ENCODE measurements at places on chromosomes 16 and 17.

GRCh38 chr17:77137111-77137510 lies 3.7 kb upstream of the SEC14L1 start:
- no peak for DNase-seq

DNA sequence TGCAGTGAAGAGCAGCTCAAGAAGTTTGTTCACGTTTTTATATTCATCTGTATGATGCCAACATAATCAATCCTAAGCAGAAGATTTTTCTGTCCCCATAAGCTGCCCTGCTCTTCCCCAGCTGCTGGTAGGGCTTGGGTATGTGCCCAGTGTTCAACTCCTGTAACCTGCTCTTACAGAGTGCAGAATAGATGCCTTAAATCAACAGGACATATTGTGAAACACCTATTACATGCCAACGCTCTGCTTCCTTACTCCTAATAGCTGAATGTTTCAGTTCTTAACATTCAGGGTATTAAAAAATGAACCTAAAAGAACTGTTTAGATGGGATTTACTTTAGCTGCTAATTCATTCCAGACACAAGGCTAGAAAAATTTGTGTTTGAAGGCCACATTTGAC lies 190.9 kb downstream of the HS3ST3A1 start:
- DNase-seq, result no peak

DNA sequence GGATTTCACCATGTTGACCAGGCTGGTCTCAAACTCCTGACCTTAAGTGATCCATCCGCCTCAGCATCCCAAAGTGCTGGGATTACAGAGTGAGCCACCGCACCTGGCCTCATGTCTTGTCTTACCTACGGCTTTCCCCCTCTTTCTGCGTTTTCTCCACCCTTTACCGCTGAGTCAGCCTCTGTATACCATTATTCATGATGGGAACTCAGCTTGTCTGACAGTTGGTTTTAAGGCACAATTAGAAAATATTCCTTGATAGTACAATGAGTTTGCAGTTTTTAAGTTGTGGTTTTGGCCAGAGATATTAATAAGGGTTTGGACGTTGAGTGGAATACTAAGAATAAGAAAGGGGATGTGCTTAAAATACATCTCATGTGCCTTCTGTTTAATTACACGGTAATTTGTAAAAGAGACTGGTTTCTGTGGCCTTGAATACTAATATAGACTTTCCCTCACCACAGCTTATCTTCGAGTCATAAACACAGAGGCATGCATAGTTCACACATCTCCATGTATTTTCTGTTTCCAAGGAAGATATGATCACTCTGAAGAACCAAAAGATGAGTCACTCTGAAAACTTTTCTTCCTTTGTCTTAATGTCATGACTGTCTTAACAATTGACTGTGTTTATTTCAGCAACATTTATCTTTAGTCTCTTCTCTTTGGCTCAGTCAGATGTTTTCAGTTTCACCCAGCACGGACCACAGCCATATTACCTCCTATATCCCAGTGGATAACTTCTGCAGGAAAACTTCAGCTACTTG lies 54.4 kb downstream of the PITPNC1 start:
- no peak for DNase-seq

GRCh38 chr16:89051521-89052166 lies 42.0 kb upstream of the ACSF3 start:
- DNase-seq, result no peak

GRCh38 chr16:50599494-50599893 lies 51.3 kb downstream of the NKD1 start:
- no peak for DNase-seq

- DNase-seq, result no peak
Measured at GRCh38 chr17:27564463-27564862, 66.5 kb upstream of the LGALS9 start.

DNA sequence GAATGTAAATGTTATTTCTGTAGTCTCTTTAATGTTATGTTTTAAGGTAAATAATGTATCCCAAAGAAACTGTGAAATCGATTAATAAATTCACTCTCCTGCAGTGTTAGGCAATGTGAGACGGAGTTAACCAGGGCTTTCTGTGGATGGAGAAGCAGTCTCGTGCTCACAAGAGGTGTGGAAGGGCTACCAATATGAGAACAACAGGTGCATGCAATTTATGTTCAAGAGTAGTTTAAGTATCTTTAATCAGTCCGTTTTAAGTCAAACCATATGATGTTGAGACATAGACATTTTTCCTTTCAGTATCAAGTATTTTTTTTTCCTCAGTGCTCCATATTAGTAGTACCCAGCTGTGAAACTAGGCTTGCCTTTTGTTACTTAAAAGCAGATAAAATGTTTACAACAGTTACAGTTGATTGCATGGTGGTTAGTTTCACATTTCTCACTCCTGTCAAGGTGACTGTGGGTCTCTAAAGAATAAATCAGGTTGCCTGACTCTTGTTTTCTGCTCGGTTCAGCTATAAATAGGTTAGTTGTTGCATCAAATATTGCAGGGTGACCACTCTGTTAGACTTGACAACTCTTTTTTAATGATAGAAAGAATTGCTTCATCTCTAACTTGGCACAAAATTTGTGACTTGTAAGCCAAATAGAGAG lies 54.4 kb downstream of the COX10 start:
- DNase-seq, result no peak

DNA sequence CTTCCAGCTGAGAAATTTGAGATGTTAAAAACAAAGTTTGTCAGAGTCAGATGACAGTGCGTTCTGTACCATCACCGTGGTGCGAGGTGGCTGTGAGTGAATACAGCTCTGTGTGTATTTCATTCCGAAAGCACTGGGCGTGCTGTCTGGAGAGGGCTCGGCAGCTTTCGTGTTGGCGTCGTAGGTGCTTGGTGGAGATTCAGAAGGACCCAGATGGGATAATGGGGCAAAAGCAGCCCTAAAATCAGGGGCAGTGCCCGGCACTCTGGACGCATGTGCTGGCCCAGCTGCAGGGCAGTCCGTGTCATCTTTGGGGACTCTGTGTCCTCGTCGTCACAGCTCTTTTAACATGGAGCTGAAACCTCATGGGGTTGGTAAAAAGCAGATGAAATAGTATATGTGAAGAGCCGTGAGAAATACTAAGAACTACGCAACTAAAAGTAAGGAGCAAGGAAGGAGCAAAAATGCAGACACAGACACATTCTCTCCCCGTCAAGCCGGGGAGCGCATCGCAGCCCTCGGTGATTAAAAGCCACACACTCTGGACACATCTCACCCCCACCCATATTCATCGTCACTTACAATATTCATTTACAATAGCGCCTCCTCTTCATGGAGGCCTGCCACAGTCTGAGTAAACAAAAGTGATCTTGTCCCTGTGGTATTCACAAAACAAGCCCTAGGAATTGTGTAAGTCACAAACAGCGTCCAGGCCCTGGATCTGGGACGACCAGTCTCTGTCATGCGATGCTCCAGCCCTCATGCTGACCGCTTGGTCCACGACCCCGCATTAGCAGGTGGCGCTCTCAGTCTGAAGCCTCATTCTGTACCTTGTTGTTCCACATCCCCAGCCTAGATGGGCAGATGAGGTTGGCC lies 206.7 kb downstream of the RPTOR start:
- no peak for DNase-seq

- DNase-seq, result no peak
Measured at GRCh38 chr16:69436896-69437295, 12.5 kb downstream of the CYB5B start.

- DNase-seq, result no peak
Measured at GRCh38 chr16:57721356-57722209, 14.0 kb upstream of the KATNB1 start.

DNA sequence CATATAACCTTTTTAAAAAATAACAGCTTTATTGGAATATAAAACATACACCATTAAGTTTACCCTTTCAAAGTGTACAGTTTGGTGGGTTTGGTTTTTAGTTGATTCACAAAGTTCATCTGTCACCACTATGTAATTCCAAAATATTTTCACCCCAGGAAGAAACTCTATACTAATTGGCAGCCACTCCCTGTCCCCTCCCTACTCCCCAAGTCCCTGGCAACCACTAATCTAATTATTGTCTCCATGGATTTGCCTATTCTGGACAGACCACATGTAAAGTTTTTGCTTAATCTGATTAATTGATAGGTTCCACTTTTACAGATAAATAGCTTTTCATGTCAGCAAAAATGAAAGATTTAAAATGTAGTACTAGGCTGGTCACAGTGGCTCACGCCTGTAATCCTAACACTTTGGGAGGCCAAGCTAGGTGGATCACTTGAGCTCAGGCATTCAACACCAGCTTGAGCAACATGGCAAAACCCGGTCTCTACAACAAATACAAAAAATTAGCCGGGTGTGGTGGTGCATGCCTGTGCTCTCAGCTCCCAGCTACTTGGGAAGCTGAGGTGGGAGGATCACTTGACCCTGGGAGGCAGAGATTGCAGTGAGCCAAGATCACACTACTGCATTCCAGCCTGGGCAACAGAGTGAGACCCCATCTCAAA lies 25.0 kb upstream of the MAPK3 start:
- DNase-seq, result no peak

DNA sequence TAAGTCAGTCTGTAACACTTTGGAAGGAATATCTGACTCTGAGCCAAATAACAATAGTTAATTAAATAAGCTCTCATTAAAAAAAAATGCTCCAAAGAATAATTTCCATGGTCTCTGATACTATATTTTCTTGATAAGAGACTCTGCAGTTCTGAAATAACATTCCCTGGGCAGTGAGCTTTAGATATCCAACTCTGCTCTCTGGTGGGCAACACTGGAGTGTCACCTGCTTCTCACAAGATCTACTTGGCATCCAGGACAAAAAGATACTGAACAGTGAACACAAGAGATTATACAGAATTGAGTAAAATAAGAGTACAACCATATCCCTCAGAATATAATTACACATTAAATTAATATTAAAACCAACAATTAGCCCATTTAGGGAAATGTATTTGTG lies 13.7 kb downstream of the BLMH start:
- no peak for DNase-seq

DNA sequence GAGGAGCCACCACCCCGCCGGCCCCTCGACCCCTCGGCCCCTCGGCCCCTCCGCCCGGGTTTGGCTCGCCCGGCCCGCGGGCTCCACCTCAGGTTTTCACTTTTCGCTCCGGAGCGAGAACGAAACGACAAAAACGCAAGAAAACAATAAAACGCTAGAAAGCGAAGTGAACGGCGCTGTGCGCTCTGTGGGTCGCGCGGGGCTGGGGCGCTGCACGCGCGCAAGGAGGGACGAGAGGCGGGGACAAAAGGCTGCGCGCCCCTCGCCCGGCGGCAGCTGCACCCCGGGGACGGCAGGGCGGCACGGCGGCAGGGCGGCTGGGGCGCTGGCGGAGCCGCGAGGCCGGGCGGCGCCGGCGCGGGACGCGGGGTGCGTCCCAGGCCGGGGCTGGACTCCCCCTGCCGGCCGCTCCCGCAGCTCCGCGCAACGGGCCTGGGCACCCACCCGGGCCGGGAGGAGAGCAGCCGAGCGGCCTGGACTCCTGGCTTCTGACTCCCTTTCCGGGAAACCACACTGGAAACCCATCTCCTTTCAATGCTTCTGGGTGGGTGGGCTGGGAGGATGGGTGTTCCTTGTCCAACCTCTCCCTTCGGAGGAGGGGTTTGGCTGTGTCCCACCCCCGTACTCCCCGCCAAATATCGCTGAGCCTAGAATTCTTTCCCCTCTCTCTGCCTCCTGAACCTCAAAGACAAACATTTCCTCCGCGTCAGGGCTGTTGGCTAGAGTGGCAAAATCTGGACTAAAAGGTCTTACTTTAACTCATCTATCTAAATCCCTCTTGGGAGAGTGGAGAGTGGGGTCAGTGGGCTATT lies 9.9 kb downstream of the TBX2 start:
- no peak for DNase-seq

- no peak for DNase-seq
Measured at GRCh38 chr17:49520386-49521087, 25.4 kb downstream of the NGFR start.

DNA sequence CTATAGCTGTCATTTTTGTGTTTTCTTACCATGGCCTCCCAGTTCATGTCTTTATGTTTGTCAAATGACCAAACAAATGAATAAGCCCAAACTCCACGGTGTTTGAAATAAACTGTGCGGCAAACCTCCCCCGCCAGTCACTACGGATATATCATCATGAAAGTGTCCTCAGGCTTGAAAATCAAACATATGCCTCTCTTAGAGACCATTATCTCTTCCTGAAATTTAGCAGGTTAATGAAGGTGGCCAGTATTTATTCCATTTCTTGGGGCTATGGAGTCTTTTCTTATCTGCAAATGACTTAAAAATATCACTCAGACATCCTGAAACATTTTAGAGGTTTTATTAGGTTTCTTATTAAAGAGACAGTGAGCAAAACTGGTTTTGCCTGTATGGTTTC lies 610.3 kb upstream of the CDH5 start:
- no peak for DNase-seq

- no peak for DNase-seq
Measured at GRCh38 chr16:53429221-53429943, 4.9 kb upstream of the RBL2 start.

Data from stimulated activated CD4-positive, alpha-beta T cell treated with anti-CD3 and anti-CD28 coated beads, Interleukin-1b, Interleukin-23, amount 100 ng/mL, for 24 hours (primary cell).